BE2C (cell line): ENCODE measurements at places on chromosomes 3 and 15.
A peak's percentile ranks its signal among the peaks of the same experiment; 100 is the strongest.

DNA sequence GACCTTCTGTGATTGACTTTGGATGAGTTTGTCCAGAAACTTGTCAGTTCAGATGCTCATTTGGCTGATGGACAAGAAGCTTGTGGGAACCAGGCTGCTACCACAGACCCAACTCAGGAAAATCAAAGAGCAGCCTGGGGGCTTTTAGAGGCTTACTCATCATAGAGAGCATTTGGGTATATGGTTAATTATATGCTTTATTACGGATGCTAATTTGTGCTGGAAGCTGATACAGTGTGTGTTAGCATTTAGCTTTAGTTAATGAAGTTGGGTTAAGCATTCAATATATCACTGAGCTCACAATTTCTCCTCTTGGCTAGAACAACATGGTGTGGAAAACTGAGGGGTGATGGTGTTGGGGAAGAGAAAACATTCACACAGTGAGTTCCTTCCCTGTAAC lies 664.2 kb upstream of the CFAP20DC start:
- no peak for DNase-seq

DNA sequence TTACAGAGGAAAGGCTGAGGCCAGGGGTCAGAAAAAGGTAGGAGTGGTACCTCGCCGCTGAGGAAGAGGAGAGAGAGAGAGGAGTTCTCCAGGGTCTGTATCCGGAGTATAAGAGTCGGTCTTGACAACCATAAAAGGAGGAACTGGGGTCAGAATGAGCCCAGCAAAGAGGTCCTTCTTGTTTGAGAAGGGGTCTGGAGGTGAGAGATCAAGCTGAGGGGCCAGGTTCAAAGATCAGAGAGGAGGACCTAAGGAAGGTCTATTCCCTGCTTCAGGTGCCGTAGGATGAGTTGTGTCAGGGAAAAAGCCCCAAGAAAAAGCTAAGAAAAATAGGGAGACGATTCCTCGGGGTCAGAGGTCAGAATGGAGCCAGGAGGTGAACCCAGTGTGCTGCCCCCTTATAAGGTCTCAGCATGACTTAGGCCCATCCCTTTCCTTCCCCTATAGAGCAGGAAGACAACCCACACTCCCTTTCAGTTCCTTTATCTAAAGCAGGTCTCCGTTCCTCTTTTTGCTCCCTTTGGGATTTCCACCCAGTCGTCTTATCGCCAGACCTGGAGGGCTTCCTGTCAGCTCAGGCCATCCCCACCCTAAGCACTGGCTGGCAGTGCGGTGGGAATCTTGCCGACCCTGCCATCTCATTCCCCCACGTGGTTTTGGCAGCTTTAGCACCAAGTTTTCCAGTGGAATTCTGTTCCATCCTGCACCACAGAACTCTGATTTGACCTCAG lies 651 bp downstream of the MTMR14 start:
- no peak for DNase-seq

DNA sequence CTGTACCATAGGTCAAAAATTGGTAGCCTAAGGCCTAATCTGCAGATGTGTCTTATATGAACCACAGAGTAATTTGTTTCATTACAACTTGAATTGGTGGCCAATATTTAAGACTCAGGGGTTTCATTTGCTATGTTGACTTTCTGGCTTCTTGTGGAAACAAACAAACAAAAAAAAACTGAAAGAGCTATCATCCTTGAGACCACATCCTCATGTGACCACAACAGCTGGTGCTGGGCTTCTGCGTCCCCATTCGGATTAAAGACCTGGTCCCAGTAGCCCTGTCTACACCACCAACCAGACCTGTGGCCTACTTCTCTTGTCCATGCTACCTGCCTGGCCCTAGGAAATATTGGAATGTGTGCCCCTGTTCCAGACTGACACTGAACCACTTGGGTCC lies 61.7 kb downstream of the STRIT1 start:
- DNase-seq: no peak

DNA sequence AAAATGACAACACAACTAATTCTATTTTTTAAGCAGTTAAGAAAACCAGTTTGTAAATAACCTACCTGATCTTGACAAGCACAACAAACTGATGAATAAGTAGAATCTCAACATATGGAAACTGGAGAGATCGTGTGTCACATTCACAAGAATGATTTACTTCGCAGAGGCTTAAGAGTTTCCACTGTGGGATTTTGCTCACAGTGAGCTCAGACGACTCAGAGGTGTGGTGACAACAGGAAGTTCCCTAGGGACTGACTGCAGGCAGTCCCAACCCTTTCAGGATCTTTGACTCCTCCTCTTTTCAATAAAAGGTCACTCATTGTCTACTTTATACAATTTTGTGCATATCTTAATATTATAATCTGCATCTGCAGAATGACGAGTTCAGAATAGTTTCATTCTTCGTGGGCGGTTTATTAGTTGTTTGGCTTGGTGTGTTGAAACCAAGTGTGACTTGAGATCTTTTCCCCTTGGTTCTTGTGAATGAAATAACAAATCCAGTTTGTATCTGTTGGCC lies at the start of gene LIPH:
LIPH (minus strand) TSS at position 231 of the 520 bp plus-strand sequence; CDS start at position 114, 117 bp downstream.
- no peak for DNase-seq

DNA sequence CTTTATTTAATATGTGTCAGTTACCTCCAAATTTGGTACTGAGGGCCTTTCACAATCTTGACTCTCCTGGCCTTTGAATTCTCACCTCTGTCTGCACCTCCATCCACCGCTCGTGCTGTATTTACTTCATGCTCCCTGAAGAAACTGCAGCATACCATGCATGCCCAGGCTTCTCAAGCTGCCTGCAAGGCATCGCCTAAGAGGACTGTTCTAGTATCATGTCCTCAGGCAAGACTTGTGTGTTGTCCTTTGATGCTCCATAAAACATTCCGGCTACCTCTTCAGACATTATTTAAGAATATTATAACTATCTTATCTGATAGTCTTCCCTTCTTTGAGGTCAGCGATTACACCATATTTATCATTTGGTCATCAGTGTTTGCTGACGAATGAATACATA lies 682.5 kb downstream of the NR2F2 start:
- DNase-seq: no peak

DNA sequence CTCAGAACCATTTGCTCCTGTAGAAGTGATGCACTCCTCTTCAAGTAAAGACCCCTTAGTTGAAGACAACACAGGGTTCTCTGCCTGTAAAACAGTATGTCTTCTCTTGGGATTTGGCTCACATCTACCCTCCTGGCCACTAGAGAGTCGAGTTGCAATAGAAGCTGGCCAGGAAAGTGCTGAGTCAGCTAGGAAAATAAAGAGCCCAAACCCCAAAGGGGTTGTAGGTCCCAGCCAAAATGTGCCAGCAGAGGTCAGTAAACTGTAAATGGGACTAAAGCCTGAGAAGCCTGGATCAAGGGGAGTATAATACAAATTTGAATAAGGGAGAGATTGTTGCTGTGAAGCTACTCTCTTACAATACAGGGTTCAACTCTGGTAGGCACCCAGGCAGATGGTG lies 37.2 kb upstream of the THBS1 start:
- DNase-seq: no peak

DNA sequence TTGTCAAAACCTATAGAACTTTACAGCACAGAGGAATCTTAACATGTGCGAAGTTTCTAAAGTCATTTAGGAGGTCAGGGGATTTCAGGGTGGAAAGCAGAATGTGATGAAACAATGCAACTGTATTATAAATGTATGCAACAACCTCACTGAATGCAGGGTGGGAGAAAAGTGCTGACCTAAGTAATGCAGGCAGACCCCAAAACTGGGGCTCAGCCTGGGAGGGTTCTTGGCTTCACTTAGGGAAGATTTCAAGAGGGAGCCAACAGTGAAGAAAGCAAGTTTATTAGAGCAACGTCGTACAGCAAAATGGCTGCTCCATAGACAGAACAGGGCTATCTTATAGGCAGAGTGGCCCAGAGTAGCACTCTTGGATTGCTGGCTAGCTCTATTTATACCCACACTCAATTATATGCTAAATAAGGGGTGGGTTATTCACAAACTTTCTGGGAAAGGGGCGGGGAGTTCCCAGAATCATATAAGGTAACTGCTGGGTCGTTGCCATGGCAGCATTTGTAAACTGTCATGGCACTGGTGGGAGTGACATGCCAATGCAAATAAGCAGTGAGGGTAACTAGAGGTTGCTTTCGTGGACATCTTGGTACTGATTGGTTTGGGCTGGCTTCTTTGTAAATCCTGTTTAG lies 14.2 kb upstream of the CAND2 start:
- DNase-seq: no peak

DNA sequence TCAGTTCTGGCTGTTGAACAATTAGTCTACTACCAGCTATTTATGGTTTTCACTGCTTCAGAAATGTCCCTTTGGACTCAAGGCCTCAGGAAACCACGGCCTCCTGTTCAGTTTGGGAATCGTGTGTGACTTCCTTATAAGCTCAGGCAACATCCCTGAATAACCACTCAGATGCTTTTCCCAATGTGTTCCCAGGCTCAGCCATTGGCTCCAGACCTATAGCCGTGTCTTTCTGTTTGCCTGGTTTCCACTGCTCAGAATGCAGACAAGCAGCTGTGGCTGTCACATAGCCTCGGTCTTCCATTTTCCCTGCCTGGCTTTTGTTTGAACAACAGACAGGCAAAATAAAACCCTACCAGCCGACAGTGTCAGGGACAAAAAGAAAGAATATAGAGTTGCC lies 63.2 kb upstream of the ATP2B2 start:
- no peak for DNase-seq

DNA sequence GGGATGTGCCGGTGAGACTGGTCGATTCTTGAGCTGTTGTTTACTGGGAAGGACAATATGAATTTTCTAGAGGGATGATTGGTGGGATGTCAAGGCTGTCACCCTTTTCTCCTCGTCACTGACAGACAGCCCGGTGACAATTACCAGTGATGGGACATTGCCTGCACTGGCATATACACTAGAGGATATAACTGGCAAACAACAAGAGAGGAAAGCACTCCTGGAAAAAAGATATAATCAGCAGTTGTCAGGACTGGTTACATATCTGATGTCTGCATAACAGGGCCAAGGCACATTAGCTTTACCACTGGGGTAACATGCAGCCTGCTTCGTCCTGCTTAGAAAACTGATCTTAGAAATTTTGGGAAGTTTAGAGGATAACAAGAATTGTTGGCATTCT lies 131.1 kb downstream of the ROBO2 start:
- peak; percentile 86 for DNase-seq

- no peak for DNase-seq
These were observed 4.8 kb downstream of the FBLN2 start for GRCh38 chr3:13553686-13554085.

- no peak for DNase-seq
These were observed 415.3 kb downstream of the FOXP1 start for GRCh38 chr3:71168121-71168721.

GRCh38 chr3:143475981-143476380 lies 356.4 kb downstream of the CHST2 start:
- DNase-seq: no peak

DNA sequence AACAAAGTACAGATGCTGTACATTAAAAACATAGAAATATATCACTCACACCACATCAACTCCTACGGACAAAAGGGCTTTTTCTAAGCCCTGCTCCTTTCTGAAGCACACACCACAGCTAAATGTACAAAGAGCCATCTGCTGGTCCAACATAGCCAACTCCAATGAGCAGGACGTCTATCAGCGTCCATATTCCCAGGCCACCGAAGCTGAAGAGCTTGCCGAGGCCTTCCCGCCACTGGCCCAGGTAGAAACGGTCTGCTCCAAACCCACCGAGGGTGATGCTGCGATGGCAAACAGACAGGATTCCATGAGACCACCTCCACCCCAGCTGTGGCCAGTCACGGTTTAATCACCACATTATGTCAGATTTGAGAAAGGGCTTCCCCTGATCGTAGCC lies 9.8 kb downstream of the TM2D3 start:
- peak; percentile 52 for DNase-seq

- DNase-seq: no peak
These were observed 35.2 kb downstream of the ARMC8 start for GRCh38 chr3:138222131-138222941.

DNA sequence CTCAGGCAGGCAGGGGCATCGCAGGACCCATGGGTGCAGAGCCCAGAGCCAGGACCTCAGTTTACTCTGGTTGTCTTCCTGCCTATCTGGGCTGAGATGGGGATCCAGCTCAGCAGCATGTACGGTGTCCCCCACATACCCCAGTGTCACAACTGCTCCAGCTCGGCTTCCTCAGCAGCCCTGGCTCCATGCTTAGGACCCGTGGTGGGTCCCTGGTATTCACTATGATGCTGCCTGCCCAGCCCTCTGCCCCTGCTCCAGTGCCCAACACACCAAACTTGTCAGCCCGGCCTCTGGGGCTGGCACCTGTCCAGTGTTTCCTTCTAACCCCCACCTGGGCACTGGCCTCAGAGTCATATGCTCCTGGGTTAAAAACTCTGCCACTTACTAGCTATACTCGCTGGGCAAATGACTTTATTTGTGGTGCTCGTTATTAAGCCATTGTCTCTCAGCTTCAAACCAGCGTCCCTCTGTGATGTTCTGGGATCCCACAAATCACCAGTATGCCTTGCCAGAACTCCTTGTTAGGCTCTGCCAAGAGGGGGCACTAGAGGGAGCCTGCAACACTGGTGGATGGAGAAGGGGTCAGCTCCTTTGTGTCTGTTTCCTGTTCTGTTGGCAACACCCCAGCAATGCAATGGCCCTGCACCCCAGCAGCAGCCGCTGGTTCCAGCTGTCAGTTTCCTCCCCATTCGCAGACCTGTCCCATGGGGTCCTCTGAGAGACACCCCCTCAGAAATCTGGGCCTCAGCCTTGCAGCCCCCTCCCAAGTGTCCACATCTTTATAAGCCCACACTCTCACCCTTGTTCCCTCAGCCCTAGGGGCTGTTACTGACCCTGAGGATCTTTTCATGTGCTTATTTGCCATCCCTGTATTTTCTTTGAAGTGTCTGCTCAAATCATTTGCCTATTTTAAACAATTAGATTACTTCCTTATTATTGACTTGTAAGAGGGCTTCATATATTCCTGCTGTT lies 24.1 kb upstream of the MRPS22 start:
- DNase-seq: peak; percentile 62

- no peak for DNase-seq
These were observed 305.8 kb downstream of the PLCL2 start for GRCh38 chr3:17190353-17191078.

GRCh38 chr3:192901435-192901834 lies 16.2 kb downstream of the MB21D2 start:
- no peak for DNase-seq

DNA sequence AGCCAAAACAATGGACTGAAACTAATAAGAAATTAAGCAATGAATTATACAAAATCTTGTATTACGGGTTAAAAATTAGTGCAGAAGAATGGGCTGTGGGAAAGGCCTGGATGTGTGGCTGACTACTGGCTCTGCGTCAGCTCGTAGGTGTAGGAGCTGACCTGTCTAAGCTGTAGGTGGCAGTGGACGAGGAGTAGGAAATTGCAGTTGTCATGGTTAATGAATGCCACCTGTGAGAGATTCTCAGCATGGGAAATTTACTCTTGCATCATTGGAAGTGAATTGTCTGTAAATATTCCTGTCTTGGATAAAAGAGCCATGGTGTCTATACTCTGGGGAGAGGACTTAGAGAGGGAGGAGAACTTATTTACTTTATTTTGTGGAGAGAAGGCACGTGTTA lies 23.4 kb downstream of the CHRNA7 start:
- DNase-seq: no peak

- DNase-seq: no peak
These were observed 488.3 kb upstream of the ALCAM start for GRCh38 chr3:104878395-104878794.
